ENCODE measurements at places on chromosomes 1 and 21.

DNA sequence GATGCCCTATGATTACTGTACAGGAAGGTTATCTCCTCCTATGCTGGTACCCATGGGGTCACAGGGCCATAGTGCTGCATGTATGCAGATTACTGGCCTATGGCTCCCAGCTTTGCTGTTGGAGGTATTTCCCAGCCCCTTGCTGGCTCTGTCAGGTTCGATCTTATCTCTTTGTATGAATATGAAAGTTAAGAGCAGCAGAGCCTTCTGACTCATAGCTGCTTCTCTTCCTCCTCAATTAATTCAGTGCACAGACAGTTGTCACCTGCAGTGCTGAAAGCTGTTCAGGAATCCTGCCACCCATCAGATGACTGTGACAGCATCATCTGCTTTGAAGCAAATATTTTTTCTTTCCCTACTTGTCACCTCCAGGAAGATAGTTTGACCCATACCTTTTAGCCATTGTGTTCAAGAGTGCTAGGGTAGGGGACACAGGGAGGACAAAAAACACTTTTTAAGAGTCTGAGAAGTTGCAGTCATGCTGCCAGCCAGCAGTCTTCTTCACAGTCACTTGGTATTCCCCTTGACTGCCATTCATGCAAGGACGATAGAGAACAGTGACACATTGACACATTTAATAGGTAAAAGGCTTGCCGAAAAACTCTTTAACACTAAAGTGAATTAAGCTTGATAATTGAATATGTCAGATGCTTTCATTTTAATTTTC, 73.1 kb downstream of the KIF1B start:
- DNase-seq: no peak

GRCh38 chr1:173212952-173213491, 5.9 kb upstream of the TNFSF4 start:
- DNase-seq: no peak

DNA sequence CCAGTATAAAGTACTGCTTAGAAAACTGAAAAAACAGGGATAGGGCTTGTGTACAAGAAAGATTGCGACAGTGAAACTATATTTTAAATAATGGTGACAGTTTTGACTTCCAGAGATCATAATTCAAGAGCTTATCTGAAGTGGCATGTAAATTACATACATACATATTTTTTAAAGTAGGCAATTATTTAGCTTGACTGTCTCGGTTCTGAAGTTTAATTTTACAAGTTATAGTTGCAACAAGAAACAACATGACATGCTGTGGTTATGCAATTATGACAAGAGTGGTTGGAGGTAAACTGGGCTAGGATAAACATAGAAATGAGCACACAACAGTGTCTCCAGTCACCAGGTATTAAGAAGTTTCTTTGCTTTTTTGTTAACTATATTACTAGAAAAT, 4.1 kb downstream of the C1orf21 start:
- no peak for DNase-seq

DNA sequence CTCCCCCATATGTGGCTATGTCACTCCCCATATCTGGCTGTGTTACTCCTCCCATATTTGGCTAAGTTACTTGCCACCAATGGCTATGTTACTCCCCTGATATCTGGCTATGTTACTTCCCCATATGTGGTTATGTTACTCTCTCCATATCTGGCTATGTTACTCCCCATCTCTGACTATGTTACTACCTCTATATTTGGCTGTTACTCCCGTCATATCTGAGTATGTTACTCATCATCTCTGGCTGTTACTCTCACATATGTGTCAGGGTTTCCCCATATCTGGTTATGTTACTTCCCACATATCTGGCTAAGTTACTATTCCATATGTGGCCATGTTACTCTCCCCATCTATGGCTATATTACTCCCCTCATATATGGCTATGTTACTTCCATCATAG, 50.3 kb upstream of the MAP10 start:
- DNase-seq: no peak

GRCh38 chr21:43864962-43865539, at the start of gene AGPAT3:
Gene AGPAT3, plus strand, starts transcription at chr21:43865223. Its CDS starts 94,459 bp downstream, at chr21:43959682.
- DNase-seq: peak; percentile 75

- no peak for DNase-seq
Measured at GRCh38 chr21:42223826-42224575, 5.1 kb downstream of the ABCG1 start.

GRCh38 chr21:45979141-45979631, 2.4 kb upstream of the COL6A1 start:
- no peak for DNase-seq

DNA sequence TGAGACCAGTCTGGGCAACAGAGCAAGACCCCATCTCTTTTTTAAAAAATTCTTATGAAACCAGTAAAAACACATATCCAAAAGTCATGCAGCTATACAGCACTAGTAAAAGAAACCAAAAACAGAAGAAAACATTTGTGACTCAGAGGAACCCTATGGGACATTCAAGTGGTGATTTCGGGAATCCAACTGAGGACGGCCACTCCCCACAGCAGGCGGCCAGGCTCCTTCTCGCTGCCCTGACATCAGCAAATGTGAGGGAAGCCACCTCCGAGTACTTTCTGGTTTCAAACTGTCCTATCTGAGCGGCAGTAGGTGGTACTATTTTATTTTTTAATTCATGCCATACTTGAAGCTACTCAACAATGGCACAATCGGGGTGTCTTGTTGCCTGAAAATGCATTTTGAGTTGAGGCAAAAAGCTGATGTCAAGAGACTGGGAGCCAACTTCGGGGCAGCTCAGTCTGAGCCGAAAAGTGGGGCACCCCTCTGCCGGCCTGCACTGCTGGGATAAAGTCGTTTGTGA, 3.3 kb downstream of the SUMO3 start:
- DNase-seq: no peak

DNA sequence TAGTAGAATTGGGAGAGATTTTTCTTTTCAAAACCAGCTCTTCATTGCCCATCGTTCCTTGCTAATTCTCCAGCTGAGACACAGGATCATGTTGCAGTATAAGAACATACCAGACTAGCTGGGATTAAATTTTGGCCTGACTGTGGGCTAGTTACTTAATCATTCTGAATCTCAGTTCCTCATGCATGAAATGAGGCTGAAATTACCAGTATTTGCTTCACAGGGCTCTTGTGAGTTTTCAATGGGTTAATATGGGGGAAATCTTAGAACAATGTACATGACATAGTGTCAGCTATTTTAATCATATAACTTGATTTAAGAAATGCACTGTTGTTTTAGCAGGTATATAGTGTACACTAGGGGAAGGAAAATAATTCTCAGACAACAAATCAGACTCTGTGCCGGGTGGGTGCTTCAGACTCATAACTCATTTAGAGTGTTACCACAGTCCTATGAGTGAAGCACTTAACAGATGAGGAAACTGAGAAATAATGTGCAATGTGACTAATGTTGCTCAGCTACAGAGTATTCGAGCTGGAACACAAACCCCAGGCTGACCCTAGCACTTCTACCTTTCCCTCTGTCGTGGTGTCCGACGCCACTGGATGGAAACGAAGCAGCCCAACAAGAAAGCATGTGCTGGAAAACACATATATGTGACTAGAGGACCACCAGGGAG, 137.6 kb upstream of the SGIP1 start:
- DNase-seq: no peak

DNA sequence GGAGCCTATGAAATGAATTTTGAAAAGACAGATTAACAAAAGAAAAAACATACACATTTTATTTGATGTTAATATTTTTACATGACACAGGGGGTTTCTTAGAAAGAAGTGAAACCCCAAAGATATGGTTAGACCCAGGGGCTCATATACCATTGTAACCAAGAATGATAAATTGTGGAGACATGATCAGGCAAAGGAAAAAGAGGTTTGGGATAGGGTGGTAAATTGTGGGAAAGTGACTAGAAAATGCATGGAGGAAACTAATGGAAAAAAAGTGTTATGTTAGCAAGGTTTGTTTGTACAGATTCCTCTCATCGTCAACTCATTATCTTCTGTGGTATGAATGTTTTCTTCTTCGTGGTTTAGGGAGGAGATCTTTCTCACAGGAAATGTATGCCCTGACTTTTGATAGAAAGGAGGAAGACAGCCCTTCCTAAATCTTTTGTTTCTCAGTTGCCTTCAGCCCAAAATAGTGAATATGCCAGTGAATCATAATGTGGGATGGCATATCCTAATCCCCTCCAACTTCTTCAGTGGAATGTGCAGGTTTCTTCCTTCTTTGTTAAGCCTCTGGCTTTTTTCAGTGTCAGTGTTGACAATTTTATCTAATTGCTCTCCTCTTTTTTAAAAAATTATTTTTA, 140.4 kb upstream of the UBE2U start:
- DNase-seq: no peak

- no peak for DNase-seq
Measured at GRCh38 chr1:51302746-51303145, 27.6 kb downstream of the TTC39A start.
